ENCODE measurements at places on chromosomes 11 and 22.

- DNase-seq, result no peak
Measured at GRCh38 chr22:36864454-36865215, 3.8 kb downstream of the NCF4 start.

DNA sequence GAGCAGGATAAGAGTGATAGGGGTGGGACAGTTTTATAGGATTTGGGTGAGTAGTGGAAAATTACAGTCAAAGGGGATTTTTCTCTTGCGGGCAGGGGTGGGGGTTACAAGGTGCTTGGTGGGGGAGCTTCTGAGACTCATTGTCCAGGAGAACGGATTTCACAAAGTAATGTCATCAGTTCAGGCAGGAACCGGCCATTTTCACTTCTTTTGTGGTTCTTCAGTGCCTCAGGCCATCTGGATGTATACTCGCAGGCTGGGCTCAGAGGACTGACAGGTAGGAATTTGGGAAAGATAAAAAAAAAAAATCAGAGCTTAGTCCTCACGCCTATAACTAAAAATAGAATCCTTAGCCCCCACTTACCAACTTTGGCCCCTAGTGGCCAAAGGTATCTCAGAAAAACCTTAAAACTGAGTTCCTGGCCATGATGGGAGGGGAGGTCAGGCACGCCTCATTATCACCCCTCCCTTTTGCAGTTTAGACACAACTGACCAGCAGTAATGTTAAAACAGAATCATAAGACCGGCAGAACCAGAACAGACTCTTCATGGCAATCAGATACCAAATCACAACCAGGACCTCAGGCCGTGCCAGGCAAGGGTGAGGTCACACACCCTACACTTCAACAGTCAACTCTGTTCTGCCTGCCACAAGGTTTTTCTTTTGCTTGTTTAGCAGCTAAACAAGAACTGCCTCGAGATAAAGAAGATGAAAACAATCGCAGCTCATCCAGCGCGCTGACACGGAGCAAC is 8.9 kb upstream of the APOBEC3G start:
- DNase-seq, result no peak

- no peak for DNase-seq
Measured at GRCh38 chr22:46612904-46613605, 7.1 kb upstream of the GRAMD4 start.

DNA sequence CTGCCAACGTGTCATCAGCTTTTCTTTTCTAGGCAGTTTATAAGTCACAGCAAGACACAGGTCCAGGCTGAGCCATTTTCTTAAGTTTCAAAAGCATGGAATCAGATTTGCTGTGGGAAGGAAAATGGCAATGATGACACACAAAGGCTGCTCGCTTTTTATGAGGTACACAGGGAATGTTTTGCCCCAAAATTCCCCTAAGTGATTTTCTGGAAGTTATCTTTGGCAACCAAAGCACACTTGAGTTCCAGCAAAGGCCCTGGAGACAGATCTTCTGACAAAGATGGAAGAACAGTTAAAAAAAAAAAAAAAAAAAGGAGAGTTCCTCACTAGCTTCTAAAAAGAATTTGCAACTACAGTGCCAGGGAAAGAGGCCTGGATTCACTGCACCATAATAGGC is 260.8 kb downstream of the LARGE1 start:
- no peak for DNase-seq

GRCh38 chr22:44287741-44288140 is 25.0 kb downstream of the SHISAL1 start:
- DNase-seq, result no peak

DNA sequence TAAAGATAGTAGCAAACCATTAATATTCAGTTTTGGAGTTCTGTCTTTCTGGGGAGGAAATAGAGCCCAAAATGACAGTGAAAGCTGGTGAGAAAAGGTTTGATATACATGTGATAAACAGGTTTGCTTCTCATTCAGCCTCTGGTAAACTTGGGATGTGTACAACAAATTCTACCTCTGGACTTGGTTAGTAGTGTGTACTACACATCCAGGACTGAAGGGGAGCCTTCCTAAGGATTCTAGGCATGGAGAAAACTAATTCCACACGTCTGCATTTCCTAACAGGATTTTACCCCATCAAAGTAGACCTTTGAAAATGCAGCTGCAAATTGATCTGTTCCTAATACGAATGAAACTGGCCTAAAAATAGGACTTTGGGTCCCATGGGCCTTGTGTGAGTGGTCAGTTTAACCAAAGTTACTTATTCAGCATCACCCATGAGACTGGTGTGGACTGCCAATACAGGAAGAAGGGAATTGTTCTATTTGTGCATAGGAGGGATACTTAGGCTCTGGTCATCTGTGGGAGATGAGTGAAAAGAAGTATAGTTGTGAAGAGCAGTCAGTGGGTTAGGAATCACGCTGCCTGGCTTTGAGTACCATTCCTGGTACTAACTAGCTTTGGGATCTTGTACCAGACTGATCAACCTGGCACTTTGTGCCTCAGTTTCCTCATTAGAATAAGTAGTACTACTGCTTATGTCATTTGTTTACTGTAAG is 74.2 kb downstream of the YAP1 start:
- DNase-seq, result no peak

DNA sequence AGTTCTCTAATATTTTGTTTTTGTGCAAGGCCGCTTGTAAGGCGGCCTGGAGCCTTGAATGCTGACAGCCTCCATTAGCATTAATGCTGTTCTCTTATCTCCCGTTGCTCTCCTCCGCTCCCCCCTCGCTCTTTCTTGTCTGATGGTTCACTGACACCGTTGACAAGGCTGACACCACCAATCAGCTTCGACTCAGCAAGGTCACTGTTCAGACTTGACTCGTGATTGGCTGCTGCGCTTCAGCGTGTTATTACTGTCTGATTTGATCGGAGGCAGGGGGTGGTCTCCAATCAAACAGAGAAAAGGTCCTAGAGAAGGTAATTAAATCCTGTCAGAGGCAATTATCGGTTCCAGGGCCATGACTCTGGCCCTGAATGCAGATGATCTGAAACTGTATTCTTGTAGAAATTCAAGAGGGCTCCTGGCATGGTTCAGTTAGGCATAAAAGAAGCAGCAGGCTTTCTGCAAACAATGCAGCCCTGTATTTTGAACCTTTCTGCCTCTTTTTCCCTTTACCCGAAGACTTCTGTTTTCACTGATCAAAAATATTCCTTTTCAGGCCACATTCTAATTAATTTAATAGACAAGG is 49.3 kb upstream of the MPPED2 start:
- no peak for DNase-seq

- DNase-seq, result no peak
Measured at GRCh38 chr22:27598792-27599191, 202.8 kb downstream of the MN1 start.

- no peak for DNase-seq
Measured at GRCh38 chr11:86160541-86161149, 83.9 kb upstream of the EED start.

DNA sequence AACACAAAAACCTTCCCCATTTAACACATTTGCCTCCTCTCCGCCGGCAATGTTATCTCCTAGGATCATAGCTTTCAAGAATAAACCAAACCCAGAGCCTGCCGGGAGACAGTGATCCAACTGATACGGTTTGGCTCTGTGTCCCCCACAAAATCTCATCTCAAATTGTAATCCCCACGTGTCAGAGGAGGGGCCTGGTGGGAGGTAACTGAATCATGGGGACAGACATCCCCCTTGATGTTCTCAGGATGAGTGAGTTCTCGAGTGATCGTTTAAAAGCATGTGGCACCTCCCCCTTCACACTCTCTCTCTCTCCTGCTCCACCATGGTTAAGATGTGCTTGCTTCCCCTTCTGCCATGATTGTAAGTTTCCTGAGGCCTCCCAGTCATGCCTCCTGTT is 33.3 kb downstream of the RBFOX2 start:
- no peak for DNase-seq

DNA sequence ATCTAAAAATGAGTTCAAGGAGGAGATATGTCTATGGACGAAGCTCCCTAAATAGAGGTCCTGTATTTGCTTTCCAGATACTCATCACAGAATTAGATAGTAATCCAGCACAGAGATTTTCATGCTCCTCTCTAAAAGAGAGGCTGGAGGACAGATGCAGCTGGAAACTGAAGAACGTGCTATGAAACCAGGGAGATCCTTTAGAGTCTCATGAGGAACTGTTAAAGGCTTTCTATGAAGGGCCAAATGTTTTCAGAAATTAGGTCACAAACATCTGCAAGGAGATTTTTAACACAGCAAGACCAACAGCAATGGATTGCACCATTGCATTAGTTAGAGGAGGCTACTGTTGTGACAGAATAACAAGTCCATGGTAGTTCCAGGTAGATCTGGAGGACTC is 95.6 kb upstream of the ARHGAP20 start:
- no peak for DNase-seq

DNA sequence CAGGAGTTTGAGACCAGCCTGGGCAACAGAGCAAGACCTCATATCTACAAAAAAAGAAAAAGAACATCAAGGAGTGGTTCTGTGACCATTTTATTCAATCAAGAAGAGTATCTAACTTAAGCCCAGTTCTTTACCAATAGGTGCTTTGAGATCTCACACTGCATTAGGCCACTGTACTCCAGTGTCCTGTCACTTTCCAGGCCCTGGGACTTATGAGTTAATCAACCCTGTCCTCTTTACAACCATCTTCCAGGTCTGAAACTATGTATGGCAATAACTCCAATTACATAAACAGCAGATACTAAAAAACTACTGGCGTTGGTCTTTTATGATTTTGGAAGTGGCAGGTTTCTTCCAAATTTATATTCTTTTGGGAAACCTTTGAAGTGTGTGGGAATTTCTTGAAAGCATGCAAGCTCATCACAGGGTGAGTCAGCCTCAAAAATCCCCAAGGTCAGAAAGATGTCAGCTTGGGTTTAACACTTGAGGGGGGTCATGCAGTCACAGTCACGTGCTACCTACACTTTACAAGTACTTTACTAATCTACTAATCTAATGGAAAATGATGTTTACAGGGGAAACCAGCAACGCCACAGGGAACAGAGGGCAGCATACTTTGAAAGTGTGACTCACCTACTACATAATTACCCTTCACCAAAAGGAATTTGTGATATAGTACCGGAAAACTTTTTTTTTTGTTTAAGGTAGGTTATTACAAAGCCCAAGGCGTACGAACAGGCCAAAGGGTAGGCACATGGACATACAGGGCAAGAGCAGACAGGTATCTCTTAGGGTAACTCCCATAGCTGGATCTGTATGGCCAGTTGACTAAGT is 15.6 kb downstream of the PISD start:
- DNase-seq, result no peak

DNA sequence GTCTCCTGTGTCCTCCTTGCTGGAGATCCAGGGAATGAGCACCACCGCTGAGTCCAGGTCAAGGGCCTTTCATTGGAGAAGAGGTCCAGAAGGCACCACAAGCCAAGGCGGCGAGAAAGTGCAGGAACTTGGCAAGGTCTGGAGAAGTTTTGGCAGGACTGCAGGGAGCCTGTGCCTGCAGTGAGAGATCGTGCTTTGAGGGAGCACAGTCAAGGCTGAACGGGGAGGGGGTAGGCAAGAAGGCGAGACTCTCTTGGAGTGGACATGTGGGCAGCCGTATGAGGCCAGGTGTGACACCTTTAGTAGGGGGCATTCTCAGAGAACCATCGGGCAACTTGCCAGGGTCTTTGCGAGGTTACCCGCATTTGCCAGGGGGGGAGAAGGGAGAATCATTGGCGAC is 30.5 kb downstream of the LRRC10B start:
- DNase-seq, result no peak

DNA sequence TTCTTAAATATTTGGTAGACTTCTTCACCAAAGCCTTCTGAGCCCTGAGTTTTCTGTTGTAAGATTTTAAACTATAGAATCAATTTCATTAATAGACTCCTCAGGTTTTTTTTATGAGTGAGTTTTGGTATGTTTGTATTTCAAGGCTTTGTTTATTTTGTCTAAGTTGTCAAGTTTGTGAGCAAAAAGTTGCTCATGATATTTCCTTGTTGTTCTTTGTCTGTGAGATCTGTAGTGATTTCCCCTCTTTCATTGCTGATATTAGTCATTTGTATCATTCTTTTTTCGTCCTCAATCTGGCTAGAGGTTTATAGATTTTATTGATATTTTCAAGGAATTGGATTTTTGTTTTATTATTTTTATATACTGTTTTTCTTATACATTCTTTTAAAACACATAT is 121.0 kb downstream of the MORC2 start:
- DNase-seq, result no peak

DNA sequence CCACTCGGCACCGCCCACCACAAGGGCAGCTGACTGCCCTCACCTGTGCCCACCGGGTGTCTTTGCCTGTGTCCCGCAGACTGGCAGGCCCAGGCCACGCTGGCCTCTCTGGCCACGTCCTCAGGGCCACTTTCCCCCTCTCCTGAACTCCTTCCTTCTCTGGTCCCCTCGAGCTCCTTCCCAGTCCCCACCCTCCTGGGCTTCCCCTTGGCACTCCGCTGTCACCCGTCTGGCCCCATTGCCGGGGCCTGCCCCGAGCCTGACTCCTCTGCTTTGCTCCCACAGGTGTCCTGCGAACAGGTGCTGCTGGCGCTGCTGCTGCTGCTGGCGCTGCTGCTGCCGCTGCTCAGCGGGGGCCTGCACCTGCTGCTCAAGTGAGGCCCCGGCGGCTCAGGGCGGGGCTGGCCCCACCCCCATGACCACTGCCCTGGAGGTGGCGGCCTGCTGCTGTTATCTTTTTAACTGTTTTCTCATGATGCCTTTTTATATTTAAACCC is 14.2 kb downstream of the MCAT start:
- DNase-seq, result no peak

DNA sequence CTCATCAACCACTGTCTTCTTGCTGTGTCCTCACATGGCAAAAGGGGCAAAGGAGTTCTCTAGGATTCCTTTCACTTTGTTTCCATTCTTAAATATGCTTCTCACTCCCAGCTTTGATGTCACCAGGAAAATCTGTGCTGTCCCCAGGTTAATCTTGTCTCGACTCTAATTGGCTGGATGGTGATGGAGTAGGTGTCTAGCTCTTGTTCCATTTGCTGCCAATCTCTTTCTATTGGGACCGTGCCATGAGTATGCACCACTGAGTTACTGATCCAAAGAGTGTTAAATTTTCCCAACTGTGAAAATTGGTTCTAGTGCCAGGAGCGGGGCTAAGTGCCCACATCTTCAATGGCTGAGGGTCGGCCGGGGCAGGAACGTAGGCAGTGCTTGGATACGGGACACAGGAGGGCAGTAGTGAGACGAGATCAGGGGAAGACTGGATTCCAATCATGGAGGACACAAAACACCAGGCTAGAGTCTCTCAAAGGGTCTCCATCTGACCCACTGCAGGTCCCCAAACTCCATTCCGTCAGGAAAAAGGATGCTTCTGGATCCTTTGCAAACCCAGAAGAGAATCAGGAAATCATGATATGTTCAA is 47.7 kb upstream of the CSNK2A3 start:
- no peak for DNase-seq

All from activated T-helper 1 cell treated with anti-CD3 and anti-CD28 coated beads, Interleukin-2, amount 50 U/mL, for 16 hours (primary cell).